ENCODE measurements at places on chromosomes 7 and 10.

- peak; percentile 70 for DNase-seq
Observed at GRCh38 chr7:140316165-140316661, 82.1 kb downstream of the SLC37A3 start.

DNA sequence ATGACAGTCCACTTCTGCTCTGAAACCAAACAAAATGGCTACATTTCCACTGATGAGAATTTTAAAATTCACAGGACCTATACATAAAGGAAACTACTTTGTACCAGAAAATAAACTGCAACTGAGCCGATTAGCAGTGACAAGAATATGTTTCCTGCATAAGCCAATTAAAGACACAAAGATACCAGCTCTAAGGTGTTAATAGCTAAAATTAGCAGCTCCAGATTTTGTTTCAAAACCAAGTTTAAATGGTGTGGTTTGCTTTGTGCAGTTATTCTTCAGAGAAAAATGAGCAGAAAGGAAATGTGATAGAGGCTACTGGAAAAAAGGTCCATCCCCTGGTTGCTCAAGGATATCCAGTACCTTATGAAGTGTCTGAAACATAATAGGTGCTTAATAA is 123.2 kb downstream of the ANK3 start:
- no peak for DNase-seq

DNA sequence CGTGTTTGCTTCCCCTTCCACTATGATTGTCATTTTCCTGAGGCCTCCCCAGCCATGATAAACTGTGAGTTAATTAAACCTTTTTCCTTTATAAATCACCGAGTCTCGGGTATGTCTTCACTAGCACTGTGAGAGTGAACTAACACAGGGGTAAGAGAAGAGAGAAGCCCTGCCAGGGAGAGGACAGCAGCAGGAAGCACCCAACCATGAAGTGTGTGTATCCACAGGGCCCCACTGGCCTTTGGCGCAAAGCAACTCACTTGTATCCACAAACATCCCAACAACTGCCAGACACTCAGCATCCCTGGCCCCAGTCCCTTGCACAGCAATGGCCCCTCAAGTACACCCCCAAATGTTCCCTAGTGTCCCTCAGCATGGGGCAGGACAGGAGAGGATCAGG is 115.1 kb downstream of the MAD1L1 start:
- DNase-seq, result no peak

DNA sequence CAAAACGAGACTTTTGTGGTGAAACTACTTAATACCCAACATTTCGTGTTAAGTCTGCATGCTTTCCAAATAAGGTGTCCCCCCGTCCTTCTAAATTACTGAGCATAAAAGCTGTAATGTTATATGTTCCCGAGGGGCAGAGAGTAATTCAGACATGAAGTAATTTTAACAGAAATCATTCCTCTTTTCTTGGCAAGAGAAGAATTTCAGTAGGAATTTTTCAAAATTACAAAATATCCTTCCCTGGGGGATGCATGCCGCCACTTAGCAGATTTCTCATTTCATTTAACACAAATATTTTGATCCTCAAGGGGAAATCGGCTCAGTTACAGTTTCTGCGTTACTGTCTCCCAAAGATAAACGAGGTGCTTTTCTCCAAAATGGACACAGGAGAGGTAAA is 213.2 kb upstream of the RHOBTB1 start:
- DNase-seq, result no peak

- no peak for DNase-seq
Observed at GRCh38 chr10:107631876-107632275, 467.4 kb upstream of the SORCS1 start.

- no peak for DNase-seq
Observed at GRCh38 chr7:29485339-29486190, 78.1 kb upstream of the PRR15 start.

- no peak for DNase-seq
Observed at GRCh38 chr10:126133906-126134656, 237.7 kb downstream of the FANK1 start.

GRCh38 chr10:58642283-58642682 is 129.6 kb downstream of the BICC1 start:
- DNase-seq, result no peak

- no peak for DNase-seq
Observed at GRCh38 chr7:13197501-13197900, 510.1 kb downstream of the ARL4A start.

GRCh38 chr10:72563327-72563932 is 62.4 kb downstream of the MICU1 start:
- peak; percentile 29 for DNase-seq

DNA sequence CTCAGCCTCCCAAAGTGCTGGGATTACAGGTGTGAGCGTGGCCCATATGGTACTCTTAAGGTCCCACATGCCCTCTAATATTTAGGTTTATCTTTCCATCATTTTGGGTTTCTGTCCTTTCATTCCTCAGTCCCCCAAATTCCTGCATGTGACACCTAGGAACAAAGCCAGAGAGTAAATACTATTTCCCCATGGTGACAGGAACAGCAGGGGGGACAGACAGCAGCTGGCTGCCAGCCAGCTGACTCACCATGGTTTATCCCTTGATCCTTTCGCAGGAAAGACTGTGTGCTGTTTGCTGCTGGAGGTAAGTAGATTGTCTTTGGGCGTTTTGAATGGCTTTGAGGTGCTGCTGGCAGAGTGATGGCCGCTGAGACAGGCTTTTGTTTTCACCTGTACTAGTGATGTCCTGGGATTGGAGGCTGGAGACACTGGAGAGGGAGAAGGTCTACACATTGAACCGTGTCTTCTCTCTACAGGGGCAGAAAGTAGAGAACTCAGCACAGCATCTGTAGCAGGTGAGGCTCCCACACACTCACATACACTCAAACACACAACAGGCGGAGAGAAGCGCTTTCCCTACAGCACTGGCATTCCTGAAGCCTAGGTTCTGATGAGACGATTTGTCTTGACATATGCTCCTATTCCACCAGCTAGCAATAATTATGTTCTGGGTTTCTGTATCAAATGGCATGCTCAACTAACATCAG is 83.7 kb upstream of the EFCAB10 start:
- DNase-seq, result no peak

- no peak for DNase-seq
Observed at GRCh38 chr10:97813311-97813710, 36.3 kb upstream of the GOLGA7B start.

DNA sequence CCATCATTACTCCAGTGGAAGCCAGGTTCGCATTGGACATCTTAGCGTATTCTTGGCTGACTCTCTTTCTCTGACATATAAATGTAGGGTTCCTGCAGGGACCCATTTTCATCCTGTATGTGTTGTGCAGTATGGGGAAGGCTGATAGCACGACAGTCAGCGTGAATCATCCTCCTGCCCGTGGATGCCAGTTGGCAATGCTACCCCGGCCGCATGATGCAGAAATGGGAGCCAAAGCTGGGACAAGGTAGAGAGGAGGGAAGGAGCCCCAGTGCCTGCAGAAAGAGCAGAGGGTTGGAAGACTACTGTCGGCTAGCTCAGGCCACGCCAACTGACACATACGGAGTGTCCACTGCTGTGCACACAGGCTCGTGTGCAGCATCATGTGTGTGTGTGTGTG is 251.6 kb downstream of the SKAP2 start:
- no peak for DNase-seq

DNA sequence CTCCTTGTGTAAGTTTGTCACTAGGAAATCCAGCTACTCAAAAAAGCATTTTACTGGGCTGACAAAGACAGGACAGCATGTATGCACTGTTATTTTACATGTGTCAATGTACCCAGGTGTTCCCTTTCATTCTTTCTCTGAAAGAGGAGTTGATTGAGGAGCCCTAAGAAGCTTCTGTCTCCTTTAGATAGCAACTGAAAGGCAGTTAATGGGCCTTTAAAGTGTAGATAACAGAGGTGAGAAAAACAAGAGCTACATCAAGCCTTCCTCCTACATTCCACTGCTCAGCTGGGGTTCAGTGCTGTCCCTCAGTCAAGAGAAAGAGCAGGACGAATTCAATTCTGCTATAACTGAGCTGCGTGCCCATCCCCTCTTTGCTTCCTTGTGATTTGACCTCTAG is 12.8 kb upstream of the WIPF3 start:
- no peak for DNase-seq

DNA sequence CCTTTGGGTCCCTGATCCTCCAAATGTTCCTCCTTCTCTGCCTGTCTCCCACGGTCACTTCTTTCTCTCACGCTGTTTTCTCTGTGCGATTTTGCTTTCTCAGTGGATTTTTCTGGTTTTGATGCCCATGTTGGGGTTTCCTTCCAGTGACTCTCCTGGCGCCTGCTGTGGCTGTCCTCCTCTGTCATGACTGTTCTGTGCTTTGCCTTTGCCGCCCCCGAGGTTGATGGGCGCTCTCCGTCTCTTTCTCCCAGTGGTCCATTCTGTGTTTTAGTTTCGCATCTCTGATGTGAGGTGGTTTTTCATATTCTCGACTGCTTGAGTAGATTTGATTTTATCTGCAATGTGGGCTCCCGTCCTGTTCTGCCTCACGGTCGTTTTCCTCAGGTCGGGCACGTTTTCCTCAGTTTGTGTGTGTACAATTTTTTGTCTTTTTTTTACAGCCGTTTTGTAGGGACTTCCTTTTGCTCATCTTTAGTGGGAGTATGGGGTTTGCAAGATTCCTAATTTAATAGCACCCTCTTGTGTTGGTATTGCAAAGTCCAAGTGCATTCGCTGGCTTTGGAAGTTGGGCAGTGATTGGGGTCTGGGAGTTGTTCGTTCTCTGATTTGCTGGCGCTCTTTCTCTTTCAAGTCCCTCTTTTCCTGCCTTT is 100.0 kb downstream of the INPP5A start:
- peak; percentile 63 for DNase-seq

- DNase-seq, result no peak
Observed at GRCh38 chr7:14739841-14740185, 162.7 kb downstream of the DGKB start.

Data from CD4-positive, alpha-beta T cell treated with Interleukin-4 for 1 hour (primary cell).